ENCODE measurements at places on chromosomes 3 and 15. TPM values are rescaled to one million over a fixed set of nuclear protein-coding genes. Genes with fewer than 3 reads are reported as not detected.

Gene FBXO40
- total RNA-seq: not detected

Gene CHRNA5
- total RNA-seq: 3.8 TPM

Gene PRRT3
- 1.1 TPM for total RNA-seq

Gene ISL2
- 0.11 TPM for total RNA-seq

Gene NOX5
- total RNA-seq: 1.0 TPM

Gene TM6SF1
- total RNA-seq: 0.15 TPM

Gene ARHGEF26
- total RNA-seq: 2.0 TPM

Gene GOLGA6L10
- 0.23 TPM for total RNA-seq

Gene ITPKA
- 0.62 TPM for total RNA-seq

Gene SNX33
- total RNA-seq: 32.2 TPM

Gene SENP5
- total RNA-seq: 23.2 TPM

Gene HDDC3
- 18.8 TPM for total RNA-seq

Gene CCRL2
- not detected for total RNA-seq

Gene CHRFAM7A
- total RNA-seq: 0.23 TPM

Gene FSTL1
- 102 TPM for total RNA-seq

Gene ZSCAN2
- 3.7 TPM for total RNA-seq

Gene ZNF620
- 0.39 TPM for total RNA-seq

Gene PEX5L
- 0.15 TPM for total RNA-seq

Gene IL5RA
- not detected for total RNA-seq

Gene DNASE1L3
- total RNA-seq: not detected

Gene FXR1
- total RNA-seq: 89.3 TPM

Gene CNTN3
- 1.9 TPM for total RNA-seq
